DND-41 (cell line): ENCODE measurements at places on chromosomes 12 and 14.

DNA sequence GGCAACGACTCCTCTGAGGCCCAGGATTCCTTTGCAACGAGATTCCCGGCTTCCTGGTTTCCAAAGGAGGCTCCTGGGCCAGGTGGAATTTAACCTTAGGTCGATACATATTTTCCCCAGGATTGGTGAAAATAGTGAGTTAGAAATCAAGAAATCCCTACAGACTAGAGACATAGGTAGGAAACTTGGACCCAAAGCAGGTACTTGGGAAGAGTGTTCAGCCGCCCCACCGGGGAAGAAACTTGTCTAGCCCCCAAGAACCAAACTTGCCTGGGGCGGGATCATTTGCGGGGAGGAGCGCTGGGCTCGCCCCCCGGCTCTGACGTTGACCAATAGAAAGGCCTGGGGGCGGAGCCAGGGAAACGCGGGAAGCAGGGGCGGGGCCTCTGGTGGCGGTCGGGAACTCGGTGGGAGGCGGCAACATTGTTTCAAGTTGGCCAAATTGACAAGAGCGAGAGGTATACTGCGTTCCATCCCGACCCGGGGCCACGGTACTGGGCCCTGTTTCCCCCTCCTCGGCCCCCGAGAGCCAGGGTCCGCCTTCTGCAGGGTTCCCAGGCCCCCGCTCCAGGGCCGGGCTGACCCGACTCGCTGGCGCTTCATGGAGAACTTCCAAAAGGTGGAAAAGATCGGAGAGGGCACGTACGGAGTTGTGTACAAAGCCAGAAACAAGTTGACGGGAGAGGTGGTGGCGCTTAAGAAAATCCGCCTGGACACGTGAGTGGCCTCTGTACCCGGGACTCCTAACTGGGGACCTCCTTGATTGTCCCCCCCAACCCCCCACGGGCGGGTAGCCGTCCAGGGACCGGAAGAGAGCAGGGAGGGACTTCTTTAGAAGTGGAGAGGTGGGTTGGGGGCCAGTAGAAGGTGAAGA is at the start of gene CDK2:
Gene CDK2 (plus strand): TSS at position 423 of the 874 bp plus-strand sequence. CDS start 179 bp downstream, at position 602.
- DNase-seq: peak; percentile 95

GRCh38 chr12:132888852-132889251 is 1.4 kb upstream of the CHFR start:
- no peak for DNase-seq

GRCh38 chr14:61452452-61452851 is 131.1 kb downstream of the PRKCH start:
- peak; percentile 92 for DNase-seq

DNA sequence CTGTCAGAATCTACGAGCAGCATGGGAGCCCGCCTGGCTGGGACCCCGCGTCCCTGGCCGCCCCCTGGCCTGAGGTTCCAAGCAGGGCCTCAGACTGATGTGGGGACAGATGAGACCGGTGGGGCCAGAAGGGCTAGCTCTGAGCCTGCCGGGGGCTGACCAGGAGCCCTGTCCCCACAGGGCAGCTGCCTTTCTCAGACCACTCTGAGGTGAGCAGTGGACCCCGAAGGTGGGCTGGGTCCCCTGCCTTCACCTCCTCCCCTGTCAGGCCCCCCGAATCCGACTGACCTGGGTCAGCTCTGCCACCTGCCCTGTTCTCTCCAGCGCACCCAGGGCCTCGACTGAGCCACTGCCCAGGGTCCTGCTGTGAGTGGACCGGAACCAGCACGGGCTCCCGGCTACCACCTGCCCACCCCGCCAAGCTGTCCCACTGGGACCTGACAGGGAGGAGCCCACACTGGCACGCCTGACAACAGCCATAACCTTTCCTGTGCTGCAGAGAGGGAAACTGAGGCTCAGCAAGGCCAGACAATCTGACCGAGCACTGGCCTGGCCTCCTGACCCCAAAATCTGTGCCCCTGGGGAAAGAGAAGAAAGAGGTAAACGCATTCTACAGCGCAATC is 29.7 kb upstream of the TMEM179 start:
- no peak for DNase-seq

DNA sequence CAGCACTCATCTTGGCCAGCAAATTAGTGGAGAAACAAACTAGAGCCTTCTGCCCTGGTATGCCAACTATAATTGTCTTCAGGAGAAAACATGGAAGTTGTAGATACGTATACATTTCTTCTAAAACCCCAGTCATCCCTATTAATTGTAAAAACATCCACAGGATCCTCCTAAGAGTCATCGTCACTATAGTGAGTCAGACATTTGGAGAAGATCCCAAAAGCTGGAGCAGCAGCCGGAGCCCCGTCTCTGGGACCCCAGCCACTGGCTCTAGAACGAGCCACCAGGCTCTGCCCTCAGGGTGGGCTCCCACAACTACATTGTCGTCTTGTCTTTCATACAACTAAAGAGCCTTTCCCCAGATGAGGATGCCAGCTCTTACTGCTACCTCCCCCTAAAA is 15.5 kb downstream of the PRKAB1 start:
- no peak for DNase-seq

GRCh38 chr12:131009595-131010395 is 56.1 kb downstream of the ADGRD1 start:
- DNase-seq: no peak

- no peak for DNase-seq
These were observed 5.2 kb downstream of the SMIM41 start for GRCh38 chr12:52084491-52085231.

DNA sequence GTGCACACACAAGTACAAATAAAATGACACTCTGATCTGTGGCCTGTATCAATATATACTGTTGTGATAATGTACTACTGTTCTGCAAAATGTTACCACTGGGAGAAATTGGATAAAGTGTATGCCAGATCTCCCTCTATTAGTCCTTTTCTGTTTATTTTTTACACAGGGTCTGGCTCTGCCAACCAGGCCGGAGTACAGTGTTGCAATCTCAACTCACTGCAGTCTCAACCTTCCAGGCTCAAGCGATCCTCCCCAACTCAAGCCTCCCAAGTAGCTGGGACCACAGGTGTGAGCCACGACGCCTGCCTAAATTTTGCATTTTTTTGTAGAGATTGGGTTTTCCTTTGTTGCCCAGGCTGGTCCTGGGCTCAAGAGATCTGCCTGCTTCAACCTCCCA is 1.9 kb downstream of the NT5DC3 start:
- DNase-seq: no peak

- DNase-seq: no peak
These were observed 197.1 kb downstream of the BTG1 start for GRCh38 chr12:91948504-91948903.

DNA sequence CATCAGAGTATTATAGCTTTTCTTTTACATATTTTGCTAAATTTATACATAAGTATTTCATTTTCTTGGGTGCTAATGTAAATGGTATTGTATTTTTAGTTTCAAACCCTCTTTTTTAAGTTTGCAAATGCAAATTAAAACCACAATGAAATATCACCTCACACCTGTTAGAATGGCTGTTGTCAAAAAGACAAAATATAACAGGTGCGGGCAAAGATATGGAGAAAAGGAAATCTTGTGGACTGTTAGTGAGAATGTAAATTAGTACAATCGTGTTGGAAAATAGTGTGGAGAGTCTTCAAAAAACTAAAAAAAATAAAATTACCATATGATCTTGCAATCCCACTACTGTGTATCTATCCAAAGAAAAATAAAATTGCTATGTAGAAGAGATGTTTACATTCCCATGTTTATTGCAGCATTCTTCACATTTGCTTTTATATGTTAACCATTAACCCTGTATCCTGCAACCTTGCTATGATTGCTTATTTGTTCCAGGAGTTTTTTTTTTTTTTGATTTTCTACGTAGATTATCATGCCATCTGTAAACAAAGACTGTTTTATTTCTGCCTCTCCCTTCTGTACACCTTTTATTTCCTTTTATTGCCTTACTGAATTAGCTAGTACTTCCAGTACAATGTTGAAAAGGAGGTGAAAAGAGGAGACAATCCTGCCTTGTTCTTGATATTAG is 405.4 kb upstream of the MIS18BP1 start:
- DNase-seq: no peak
